H1 (cell line): ENCODE measurements at places on chromosomes 5 and 9. TPM values are rescaled to one million over a fixed set of nuclear protein-coding genes. Genes with fewer than 3 reads are reported as not detected.

DNA sequence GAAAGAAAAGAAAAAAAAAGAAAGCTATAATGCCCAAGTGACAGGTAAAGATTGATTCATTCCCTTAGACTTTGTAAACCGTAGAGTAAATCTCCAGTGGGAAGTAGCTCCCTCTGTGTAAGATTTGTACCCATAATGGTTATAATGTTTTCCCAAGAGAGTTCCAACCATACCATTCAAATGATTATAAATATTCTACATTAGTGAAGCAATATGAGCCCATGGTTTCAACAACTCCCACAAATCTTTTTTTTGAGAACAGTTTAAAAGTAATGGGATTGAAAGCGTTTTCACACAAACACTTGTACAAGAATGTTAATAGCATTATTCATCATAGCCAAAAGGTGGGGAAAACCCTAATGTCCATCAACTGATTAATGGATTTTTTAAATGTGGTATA lies 58.0 kb downstream of the GRAMD2B start:
- no peaks in the 10 kb centered on the region for H3K27me3 ChIP-seq
- H3K27ac ChIP-seq, result no peak overlapping the region
- no peak for DNase-seq
- H3K4me1 ChIP-seq, result no peaks in the 10 kb centered on the region

- H3K27me3 ChIP-seq, result no peaks in the 10 kb centered on the region
- H3K4me1 ChIP-seq, result peaks cover 5% of the 10 kb centered on the region; the same call in 1 of the 2 replicates
- 0 out of 2 replicates have a peak, but pooled peaks cover 7% of the 10 kb centered on the region for H3K36me3 ChIP-seq
- DNase-seq, result no peak
- peak overlapping the region; percentile 75 for H3K4me3 ChIP-seq
Observed at GRCh38 chr5:115840873-115841272, 492 bp downstream of the ATG12 start.

DNA sequence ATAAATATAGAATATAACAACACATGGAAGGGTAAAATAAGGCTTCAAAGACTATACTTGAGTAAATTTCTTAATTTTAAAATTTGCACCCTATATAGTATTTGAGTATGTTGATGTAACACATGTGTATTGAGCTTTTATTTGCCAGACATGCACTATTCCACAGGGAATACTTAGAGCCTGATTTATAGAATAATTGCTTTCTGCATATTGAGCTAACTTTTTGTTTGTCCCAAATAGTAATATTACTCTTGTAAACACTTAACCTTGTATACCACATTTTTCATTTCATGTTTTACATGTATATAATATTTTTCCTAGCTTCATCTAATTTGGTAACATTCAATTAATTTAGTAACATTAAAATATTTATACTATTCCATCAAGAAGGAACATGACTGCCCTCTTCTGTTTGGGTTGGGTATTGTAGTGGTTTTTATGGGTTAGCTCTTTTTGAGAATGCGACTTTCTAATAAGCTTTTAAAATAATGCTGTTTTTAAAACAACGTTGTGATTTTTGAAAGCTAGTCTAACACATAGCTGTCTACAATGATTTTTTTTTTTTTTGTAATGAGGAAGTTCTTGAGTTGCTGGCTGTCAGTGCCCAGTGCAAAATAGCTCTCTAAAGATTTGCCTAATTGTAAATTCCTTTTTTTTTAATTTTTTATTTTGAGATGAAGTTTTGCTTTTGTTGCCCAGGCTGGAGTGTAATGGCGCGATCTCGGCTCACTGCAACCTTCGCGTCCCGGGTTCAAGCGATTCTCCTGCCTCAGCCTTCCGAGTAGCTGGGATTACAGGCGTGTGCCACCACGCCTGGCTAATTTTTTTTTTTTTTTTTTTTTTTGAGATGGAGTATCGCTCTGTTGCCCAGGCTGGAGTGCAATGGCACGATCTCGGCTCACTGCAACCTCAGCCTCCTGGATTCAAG lies 4.8 kb downstream of the SUB1 start:
- H3K27me3 ChIP-seq, result no peaks in the 10 kb centered on the region
- peaks cover 12% of the 10 kb centered on the region for H3K36me3 ChIP-seq
- no peak overlapping the region for H3K4me3 ChIP-seq
- H3K4me1 ChIP-seq, result 0 out of 2 replicates have a peak, but pooled peaks cover 2% of the 10 kb centered on the region

DNA sequence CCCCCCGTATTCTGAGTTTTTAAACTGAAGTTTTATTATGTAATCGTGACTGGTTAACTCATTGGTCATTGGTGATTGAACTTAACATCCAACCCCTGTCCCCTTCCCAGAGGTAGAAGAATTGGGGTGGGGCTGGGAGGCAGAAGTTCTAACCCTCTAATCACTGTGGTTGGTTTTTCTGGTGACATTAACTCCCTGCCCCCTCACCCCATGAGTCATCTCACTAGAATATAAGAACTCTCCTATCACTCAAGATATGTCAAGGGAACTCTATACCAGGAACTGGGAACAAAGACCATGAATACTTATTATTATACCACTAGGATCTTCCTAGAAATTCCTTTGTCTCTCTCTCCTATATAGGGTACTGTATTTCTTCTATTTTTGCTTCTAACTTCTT lies 52.3 kb upstream of the CAVIN4 start:
- no peak overlapping the region for H3K27ac ChIP-seq
- no peak overlapping the region for H3K4me3 ChIP-seq
- H3K36me3 ChIP-seq, result peaks cover 4% of the 10 kb centered on the region; the same call in 1 of the 2 replicates
- no peaks in the 10 kb centered on the region for H3K27me3 ChIP-seq

- peaks cover 5% of the 10 kb centered on the region; the same call in 1 of the 2 replicates for H3K4me1 ChIP-seq
- no peak overlapping the region for H3K27ac ChIP-seq
- DNase-seq, result no peak
- no peaks in the 10 kb centered on the region for H3K36me3 ChIP-seq
- H3K4me3 ChIP-seq, result no peak overlapping the region
Observed at GRCh38 chr5:175694371-175695160, 36.7 kb downstream of the HRH2 start.

DNA sequence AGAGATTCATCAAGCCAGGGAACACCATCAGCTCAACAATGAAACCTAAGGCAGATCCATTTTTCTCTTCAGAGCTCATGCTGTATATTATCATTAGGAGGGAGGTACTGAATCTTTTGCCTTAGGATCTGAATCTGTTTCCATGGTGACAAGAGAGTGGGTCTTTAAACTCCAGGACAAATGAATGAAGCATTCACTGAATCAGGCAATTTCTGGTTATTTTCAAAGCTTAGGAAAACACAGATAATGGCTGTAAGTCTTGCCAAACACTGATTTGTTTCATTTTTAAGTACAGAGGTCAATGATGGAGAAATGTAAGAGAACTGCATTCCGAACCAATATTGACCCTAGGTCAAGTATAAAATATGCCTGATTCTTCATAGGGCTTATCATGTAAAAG lies 84.9 kb downstream of the GNA14 start:
- H3K36me3 ChIP-seq, result no peaks in the 10 kb centered on the region
- no peak overlapping the region for H3K4me3 ChIP-seq
- no peaks in the 10 kb centered on the region for H3K4me1 ChIP-seq
- no peak overlapping the region for H3K27ac ChIP-seq
- no peaks in the 10 kb centered on the region for H3K27me3 ChIP-seq

DNA sequence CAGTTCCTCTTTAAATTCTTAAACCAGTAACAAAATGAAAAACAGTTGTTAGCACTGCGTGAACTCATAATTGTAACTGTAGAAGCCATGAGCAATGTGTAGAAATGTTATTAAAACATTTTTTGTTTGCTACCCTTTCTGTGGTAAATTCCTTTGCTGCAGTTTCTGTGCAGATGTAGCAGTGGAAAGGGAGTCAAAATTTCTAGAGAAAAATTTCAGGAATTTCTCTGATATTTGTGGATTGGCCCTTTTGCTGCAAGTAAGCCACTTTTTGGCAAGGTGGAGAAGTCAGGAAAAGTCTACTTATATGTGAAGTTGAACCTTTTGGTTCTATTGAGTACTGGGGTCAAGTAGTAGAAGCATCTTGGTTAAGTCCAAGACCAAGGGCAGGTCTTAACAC lies 10.1 kb downstream of the FBXL7 start:
- no peak for DNase-seq
- no peaks in the 10 kb centered on the region for H3K27me3 ChIP-seq
- no peaks in the 10 kb centered on the region for H3K36me3 ChIP-seq
- H3K4me3 ChIP-seq, result no peak overlapping the region
- H3K4me1 ChIP-seq, result no peaks in the 10 kb centered on the region

Gene GPR150
- total RNA-seq, result not detected in 2 replicates

Gene MLLT3
- 8.1 and 9.6 TPM in 2 replicates for total RNA-seq

Gene SOHLH1
- total RNA-seq, result not detected in 2 replicates

Gene IFT74
- total RNA-seq, result 17.2 and 17.8 TPM in 2 replicates

Gene SLC36A1
- 6.6 and 9.1 TPM in 2 replicates for total RNA-seq

Gene GABRA6
- not detected in 2 replicates for total RNA-seq
